Kidney epithelial cell (primary cell): ENCODE measurements at places on chromosomes 6 and 20.
A peak's percentile ranks its signal among the peaks of the same experiment; 100 is the strongest.

DNA sequence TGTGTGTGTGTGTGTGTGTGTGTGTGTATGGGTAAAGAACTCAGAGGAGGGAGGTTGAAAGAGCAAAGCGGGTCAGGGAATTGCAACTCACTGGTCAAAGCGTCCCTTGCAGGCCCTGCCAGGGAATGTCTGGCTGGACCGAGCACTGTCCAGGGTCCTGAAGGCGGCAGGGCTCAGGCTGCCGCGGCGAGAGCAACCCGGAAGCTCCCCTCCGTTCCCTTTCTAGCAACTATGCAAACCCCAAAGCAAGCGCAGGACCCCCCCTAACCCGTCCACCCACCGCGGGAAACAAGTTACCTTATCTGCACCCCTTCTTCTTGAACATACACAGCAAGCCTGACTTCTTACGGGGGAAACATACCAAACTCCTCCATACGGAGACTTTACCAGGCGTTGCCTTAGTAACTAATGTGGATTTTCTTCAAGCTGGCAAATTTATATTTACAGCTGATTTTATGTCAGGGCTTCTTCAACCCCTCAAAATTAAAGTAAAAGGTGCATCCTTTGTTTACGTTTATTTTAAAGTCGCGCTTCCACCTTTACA, 538 bp upstream of the GRM1 start:
- DNase-seq: peak; percentile 10

- DNase-seq: no peak
These were observed 39.7 kb upstream of the ATXN1 start for GRCh38 chr6:16800942-16801341.

GRCh38 chr6:123105561-123105960, 109.5 kb downstream of the CLVS2 start:
- DNase-seq: no peak

DNA sequence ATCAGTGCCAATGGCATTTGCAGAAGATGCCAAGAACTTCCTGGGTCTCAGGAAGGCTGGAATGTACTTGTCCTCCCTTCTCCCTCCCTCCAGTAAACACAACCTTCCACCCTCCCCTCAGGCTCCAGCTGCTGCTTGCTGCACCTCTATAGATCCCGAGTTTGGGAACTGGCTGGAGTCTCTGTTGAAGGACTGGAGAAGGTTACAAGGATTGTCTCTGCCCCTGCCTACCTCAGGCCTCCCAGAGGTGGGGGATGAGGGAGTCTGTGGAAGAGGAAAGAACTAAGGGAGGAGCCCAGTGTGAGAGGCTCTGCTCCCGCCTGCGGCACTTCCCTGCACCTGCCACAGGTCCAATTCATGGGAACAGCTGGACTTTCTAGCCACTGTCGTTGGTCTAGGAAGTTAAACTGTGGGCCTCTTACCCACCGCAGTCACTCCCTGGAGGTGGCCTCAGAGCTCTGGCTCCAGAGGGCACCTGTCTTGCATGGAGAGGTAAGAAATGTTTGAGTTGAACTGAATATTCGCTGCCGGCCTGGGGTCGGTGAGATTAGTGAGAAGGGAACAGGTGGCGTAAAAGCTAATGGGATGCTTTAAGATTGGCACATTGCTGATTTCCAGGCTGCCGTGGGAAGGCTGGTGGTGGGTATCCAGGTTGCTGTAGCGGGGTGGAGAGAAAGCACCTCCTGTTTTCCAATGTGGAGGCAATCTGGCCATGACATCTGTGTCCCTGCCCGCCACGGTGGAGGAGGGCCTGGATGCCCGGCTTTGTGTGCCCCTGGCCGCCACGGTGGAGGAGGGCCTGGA, 54.3 kb downstream of the PPP1R14C start:
- DNase-seq: no peak

DNA sequence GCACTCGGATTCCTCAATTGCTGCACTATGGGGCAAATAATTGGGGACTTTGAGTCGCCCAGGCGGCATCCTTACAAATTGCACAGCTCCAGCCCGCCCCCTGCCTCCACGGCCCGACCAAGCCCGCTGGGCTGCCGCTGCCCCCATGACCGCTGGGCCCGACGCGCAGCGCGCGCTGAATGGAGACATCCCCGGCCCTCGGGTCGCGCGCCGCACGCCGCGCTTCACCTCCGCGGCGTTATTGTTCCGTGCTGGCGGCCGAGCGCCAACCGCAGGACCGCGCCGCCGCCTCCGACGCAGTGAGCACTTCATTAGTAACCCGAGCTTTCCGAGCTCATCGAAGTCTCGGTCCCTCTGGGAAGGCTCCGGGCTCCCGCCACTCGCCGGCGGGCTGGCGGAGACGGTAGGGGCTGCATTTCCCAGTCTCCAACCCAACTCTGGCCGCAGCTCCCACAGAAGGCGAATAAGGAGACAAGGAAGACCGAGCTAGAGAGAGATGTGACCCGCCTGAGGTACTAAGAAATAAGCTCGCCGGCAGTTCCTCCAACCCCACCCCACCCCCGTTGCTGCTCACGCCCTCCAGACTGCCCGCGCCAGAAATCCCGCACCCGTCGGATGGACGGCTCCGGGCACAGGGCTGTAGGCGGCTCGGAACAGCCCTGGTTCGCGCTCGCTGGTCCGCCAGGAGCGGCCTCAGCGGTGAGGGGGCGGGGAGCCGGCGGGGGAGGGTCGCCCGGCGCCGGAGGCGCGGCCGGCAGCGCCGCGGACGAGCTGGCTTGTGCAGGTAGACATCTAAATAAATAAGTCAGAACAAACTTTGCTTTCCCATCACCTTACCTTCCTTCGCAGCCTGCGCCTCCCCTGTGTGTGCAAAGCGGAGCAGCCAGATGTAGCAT, 703 bp downstream of the EPHA7 start:
- DNase-seq: no peak

GRCh38 chr20:13278812-13279570, 57.9 kb downstream of the ISM1 start:
- no peak for DNase-seq

DNA sequence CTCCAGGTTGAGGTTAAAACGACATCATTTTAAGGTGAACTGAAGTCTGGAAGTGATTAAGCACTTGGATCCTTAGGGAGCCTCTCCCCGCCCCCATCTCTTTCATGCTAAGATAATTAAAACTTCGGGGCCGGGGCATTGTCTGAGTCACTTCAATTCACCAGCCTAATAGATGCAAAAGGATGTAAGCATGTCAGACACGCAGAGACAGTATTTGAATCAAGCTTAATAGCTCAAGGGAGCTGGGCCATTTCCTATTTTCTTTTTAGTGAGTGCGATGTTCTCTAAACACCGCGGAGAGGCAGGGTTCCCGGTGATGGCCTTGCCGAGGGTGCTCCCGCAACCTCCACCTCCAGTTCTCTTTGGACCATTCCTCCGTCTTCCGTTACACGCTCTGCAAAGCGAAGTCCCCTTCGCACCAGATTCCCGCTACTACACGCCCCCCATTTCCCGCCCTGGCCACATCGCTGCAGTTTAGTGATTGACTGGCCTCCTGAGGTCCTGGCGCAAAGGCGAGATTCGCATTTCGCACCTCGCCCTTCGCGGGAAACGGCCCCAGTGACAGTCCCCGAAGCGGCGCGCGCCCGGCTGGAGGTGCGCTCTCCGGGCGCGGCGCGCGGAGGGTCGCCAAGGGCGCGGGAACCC, 516 bp upstream of the IRF4 start:
- DNase-seq: no peak

DNA sequence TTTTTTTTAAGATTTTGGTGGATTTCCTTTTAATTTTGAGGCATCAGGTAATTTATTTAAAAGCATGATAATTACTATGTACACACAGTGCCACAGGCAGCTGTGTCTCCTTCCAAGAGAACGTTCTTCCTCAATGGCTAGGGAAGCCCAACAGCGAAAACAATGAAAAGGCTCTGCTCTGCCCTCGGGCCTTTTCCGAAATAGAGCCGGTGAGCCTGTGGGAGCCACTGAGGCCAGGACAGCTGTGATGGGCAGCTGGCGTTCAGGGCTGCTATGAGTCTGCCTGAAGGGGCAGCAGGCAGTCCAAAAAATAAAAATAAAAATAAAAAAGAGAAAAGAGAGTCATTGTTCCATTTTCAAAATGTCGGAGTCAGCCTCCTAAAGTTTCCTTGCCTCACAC, 443.8 kb downstream of the KIF16B start:
- no peak for DNase-seq

DNA sequence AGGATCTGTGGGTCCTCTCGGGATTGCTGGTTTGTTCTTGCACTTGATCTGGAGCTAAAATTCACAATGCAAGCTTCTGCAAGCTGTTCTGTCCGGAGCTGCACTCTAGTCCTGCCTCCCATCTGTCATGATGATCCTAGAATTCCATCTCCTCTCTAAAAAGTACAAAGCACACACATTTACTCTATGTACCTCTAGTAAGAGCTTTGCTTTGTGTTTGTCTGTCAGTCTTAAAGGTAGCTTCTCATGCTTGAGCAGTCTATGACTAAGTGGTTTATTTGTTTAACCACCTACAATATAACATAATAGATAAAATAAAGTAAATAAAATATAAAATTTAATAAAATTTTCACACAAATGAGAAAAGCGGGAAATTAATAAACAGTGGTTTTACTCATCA, 46.0 kb upstream of the PKIB start:
- no peak for DNase-seq

DNA sequence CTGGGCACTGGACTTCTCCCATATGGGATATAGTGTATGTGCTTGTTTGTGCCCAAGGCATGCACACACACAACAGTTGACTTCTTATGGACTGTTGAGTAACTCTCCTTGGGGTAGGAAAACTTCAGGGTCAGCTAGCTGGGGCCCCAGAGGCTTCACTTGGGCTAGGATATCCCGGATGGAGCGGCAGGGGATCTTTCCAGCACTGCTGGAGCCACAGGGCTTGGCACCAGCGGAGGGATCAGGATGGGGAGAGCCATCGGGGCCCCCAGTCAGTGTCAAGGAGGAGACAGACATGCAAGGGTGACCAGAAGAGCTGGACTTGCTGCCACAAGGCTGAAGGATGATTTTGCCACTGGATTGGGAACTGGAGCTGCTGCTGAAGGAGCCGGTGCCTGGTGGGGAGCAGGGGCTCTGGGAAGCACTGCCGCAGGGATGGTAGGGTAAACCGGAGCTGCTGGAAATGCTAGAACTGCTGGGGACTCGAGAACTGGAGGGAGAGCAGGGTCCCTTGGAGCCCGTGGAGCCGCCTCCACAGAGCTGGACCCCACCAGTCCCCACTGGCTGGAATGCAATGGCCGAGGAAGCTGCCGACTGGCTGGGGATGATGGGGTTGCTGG, 1.5 kb downstream of the PSORS1C1 start:
- DNase-seq: no peak

GRCh38 chr20:1364106-1364505, 28.7 kb downstream of the FKBP1A start:
- no peak for DNase-seq

DNA sequence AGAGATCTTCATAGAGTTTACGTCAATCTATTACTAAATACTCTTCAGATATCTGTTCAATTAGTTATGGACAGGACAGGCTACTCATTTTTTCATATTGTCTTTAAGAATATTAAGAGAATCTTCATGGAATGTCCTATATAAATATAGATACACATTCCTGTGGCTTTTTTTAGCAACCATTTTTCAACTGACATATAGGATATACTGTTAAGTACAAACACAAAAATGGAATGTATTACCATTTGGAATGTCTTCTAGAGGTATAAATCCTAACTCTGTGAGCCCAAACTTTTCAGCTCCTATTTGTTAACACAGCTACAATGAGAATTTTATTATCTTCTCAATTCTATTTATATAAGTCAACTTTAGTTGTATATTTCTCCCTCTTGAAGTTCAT, 239.6 kb upstream of the DEFB112 start:
- no peak for DNase-seq

GRCh38 chr20:44041001-44041400, 126.3 kb downstream of the TOX2 start:
- no peak for DNase-seq

- DNase-seq: no peak
These were observed 26.5 kb downstream of the FAM229B start for GRCh38 chr6:112113918-112114317.

DNA sequence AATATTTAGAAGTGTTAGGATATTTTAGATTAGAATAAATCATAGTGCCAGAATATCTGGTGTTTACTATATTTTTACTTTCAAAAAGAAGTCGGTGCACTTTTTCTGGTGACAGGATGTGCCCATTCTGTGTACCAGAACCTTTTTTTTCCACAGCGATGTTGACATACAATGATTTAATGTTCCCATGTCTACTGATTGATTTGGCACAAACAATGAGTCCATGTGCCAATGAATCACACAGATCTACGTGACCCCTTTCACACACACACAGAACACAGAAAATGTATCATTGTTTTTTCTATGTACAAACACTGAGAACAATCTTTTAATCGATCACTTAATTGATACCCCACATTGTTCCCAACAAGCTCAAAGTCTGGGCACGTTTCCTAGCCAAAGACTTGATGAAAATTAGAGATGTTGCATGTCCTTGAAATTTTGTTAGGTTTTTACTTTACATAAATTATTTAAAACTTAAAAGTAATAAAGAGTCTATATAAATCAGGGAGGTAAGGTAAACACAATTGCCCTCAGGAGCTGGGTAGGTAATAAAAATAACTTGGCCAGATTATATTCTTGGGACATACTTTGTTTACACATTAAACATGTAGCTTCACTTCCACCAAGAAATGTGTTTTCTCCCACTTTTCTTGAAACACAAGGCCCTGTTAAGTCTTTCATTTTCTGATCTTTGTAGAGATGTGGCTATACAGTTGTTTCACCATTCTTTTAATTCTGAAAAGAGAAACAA, 36.4 kb upstream of the SOX4 start:
- no peak for DNase-seq

DNA sequence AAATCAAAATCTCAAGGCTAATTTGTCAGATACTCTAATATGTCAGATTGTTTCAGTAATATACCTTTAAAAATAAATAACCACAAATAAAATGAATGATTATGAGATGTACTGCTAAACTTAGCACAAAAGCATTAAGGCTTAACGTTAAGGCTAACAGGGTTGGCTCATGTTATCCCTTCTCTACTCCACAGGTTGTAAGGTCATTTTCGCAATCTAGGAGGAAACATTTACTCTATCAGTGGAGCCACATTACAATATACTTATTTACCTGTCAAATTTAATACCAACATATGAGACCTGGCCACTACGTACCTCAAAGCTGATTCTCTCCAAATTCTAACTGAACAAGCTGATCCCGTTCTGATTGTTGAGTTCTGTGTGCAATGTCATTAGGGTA, 95.7 kb downstream of the RCAN2 start:
- DNase-seq: no peak

GRCh38 chr6:79796197-79796596, 151.2 kb downstream of the ELOVL4 start:
- no peak for DNase-seq

GRCh38 chr6:3893917-3894316, 44.7 kb downstream of the FAM50B start:
- DNase-seq: no peak

DNA sequence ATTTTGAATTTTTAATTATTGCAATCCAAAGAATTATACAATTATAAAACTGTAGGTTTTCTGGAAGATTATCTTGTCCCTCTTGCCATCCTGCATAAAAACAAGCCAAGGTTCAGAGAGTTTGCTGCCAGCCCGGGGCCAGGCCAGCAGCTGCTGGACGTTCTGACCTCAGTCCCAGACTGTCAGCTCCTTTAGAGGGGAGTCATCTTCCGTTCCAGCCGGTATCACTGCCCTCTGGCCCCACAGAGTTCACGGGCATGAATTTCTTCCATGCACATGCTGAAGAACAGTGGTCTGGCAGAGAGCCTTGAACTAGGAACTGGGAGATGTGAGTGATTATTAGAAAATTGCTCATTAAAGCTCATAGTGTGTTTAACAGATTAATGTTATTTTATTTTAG, 130.4 kb upstream of the QKI start:
- DNase-seq: no peak
